ENCODE measurements at places on chromosomes 2 and 18. TPM values are rescaled to one million over a fixed set of nuclear protein-coding genes. Genes with fewer than 3 reads are reported as not detected.

GRCh38 chr2:226079196-226079595 lies 679.7 kb downstream of the NYAP2 start:
- DNase-seq = no peak

Gene FIGN
- 8.0 TPM for total RNA-seq

Gene SUMO1
- total RNA-seq = 83.7 TPM

GRCh38 chr2:57809230-57809629 lies 237.4 kb upstream of the VRK2 start:
- no peak for DNase-seq

DNA sequence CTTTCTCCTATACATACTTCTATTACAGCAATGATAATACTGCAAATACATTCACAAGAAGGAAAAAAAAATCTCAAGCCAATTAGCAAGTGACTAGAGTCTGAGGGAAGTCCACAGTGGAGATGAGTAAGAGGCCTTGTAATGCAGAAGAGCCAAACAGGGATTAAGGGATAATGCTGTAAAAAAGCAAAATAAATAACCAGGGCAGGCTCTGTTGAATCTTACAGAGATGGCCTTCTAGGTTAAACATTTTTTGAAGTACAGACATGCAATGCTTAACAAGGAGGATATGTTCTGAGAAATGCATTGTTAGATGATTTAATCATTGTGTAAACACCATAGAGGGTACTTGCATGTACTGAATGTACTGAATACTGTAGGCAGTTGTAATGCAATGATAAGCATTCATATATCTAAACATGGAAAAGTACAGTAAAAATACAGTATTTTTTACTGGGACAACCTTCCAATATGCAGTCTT lies 122.1 kb upstream of the RMDN2 start:
- no peak for DNase-seq

All from ureter (tissue), 1 donor.